ENCODE measurements at places on chromosomes 2 and 18.
A peak's percentile ranks its signal among the peaks of the same experiment; 100 is the strongest.

GRCh38 chr2:83022631-83023210 is 1436.4 kb downstream of the SUCLG1 start:
- no peaks in the 10 kb centered on the region for H3K36me3 ChIP-seq
- no peak overlapping the region for H3K27ac ChIP-seq
- no peaks in the 10 kb centered on the region for H3K4me1 ChIP-seq

- no peak overlapping the region for H3K27ac ChIP-seq
- H3K36me3 ChIP-seq: no peaks in the 10 kb centered on the region
- peaks cover 44% of the 10 kb centered on the region for H3K27me3 ChIP-seq
- peaks cover 5% of the 10 kb centered on the region for H3K4me1 ChIP-seq
Measured at GRCh38 chr2:130264046-130264445, 65.8 kb upstream of the TUBA3E start.

- H3K36me3 ChIP-seq: peaks cover 40% of the 10 kb centered on the region
- H3K4me3 ChIP-seq: no peak overlapping the region
- H3K4me1 ChIP-seq: peaks cover 13% of the 10 kb centered on the region
- DNase-seq: no peak
Measured at GRCh38 chr2:46145840-46146239, 151.4 kb upstream of the EPAS1 start.

GRCh38 chr2:203379156-203379555 is 51.0 kb downstream of the ABI2 start:
- no peak overlapping the region for H3K27ac ChIP-seq
- H3K4me3 ChIP-seq: no peak overlapping the region
- no peak for DNase-seq
- peaks cover 6% of the 10 kb centered on the region for H3K4me1 ChIP-seq

DNA sequence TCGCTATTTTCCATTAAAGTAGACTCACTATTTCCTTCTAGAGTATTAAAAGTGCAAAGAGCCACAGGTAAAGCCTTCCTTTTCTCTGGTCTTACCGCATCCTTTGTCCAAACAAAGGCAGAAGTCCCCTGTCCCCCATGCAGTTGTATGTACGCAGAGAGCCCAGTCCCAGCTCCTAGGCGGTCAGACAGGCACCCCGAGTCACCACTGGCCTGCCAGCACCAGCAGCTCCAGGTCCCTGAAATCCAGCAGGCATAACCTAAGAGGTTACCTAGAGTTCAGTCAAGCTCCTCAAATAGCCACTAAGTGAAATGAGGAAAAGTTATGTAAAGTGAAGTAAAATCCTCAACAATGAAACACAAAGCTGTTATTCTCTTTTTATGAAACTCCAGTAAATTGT is 60.4 kb upstream of the TWIST2 start:
- H3K4me3 ChIP-seq: no peak overlapping the region
- no peaks in the 10 kb centered on the region for H3K27me3 ChIP-seq
- H3K36me3 ChIP-seq: no peaks in the 10 kb centered on the region

DNA sequence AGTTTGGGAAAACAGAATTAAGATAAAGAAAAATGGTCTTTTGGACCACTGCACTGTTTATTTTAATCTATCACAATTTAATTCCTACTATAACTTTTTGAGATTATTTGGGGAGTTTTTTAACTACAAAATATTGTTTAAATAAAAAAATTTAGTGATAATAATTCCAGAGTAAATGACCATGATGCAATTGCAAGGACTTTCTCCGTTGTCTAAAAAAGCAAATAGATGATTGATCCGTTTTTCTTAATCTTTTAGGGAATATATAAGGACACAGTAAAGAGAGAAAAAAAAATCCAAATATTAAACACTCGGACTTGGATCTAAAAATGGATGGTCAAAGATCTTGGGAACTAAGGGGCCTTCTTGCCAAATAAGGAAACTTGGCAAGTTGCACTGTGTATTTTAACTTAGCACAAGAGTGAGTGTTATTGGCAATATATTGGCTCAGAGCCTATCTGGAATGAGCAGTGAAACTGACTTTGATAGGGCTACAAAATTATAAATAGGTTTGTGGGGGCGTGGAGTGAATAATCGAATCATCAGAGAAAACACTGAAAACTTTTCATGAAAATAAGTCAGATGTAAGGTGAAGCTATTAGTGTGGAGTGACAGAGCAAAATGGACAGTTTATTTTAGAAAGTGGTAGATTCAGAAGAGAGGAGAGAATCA is 2.0 kb downstream of the MAP3K20 start:
- no peaks in the 10 kb centered on the region for H3K4me1 ChIP-seq
- peak; percentile 36 for DNase-seq
- H3K4me3 ChIP-seq: peak overlapping the region; percentile 84
- peak overlapping the region; percentile 12 for H3K27ac ChIP-seq

DNA sequence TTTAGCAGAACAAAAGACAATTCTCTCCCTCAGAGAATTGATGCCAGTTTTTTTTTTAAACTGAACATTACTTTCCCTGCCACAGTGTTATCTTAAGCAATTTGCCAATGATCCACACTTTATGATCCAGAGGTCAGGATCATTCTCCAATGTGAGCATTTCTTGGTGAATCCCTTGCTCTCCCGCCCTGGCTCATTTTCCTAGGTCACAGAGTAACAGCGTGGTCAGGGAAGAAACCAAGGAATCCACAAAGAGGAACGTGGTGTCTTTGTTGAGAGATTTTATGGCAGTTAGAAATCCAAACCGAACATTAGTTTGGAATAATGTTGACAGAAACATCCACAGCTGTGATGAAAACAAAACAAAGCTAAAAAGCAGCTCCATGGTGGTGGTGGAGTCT is 250.3 kb downstream of the TTC32 start:
- H3K27ac ChIP-seq: no peak overlapping the region
- no peak for DNase-seq
- no peak overlapping the region for H3K4me3 ChIP-seq

GRCh38 chr2:136116151-136116812 is 1.7 kb downstream of the CXCR4 start:
- H3K27ac ChIP-seq: no peak overlapping the region
- H3K36me3 ChIP-seq: no peaks in the 10 kb centered on the region
- H3K4me3 ChIP-seq: no peak overlapping the region
- DNase-seq: no peak

DNA sequence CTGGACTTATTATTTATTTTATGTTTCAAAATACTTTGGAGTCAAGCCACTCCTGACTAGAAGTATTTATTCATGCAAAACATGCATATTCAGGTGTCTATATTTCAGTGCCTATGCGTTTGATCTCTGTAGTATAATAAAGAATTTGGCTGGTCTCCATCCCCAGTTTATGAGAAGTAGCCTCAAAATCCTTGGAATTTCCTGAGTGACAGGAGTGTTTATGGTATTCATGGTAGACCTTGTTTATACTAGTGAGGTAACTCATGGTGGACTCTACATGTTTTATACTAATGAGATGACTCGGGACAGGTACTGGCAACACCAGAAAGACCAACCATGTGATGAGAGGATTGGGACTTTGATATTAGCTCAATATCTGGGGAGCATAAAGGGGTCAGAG is 43.9 kb upstream of the CSRNP3 start:
- H3K27ac ChIP-seq: no peak overlapping the region
- H3K4me1 ChIP-seq: no peaks in the 10 kb centered on the region

DNA sequence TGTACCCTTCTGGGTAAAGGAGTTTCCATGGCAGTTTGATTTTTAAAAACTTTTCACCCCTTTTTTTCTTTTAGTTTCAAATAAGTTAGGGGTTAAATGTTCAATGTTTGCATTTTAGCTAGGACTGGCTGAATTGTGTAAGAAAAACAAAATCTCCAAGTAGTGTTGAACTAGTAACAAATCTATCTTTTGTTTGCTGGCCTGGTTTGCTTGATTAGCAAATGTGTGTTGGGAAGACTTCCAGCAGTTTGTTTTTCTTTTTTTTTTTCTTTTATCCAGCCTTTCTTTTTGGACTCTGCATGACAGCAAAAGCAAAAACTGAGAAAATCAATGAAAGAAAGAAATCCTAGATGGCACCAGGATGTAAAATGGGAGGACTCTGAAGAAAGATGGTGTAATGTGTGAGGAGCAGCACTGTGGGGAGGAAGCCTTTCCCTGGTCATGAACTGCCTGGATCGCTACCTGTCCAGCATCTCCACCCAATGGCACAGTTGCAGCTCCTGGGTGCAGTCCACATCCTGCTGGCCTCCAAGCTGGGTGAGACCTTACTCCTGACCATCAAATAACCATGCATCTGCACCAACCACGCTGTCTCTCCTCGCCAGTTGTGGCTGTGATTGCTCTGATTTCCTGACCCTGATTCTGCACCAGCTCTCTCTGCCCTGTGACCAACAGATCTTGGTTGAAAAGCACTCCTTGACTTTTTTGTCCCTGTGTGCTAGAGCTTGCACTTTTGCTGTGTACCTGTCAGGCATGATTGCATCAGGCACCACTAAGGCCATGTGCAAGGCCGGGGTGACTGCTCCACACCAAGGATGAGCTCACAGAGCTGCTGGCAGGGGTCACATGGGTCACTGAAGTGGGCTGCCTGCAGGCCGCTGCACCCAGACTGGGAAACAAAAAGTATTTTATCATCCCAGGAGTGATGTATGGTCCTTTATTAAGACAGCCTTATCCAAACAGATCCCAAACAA is 71.2 kb upstream of the ZNF236 start:
- no peak for DNase-seq
- no peaks in the 10 kb centered on the region for H3K27me3 ChIP-seq
- no peaks in the 10 kb centered on the region for H3K4me1 ChIP-seq
- H3K27ac ChIP-seq: no peak overlapping the region
- H3K36me3 ChIP-seq: no peaks in the 10 kb centered on the region

DNA sequence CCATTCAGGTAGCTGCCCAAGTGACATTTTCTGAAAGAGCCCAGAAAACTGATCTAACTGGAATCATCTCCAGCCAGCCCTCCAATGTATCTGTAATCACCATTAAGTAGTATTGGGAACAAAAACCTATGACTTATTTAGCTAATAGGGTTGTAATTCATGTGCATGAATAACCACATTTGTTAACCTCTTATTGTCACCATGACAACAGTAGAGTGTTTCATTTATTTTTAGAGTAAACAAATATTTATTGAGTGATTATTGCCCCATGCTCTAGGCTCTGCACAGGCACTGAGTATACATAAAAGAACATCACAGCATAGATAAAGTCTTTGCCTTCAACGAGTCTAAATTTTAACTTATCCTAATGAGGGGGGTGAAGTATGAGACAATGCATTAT is 265.4 kb upstream of the UBE2E3 start:
- no peaks in the 10 kb centered on the region for H3K27me3 ChIP-seq
- no peaks in the 10 kb centered on the region for H3K4me1 ChIP-seq
- H3K36me3 ChIP-seq: no peaks in the 10 kb centered on the region
- H3K27ac ChIP-seq: no peak overlapping the region

- H3K4me1 ChIP-seq: peaks cover 41% of the 10 kb centered on the region
- peak; percentile 51 for DNase-seq
- no peak overlapping the region for H3K4me3 ChIP-seq
- no peaks in the 10 kb centered on the region for H3K27me3 ChIP-seq
- H3K27ac ChIP-seq: no peak overlapping the region
Measured at GRCh38 chr2:43040084-43040854, 186.1 kb downstream of the ZFP36L2 start.

- no peak overlapping the region for H3K4me3 ChIP-seq
- peaks cover 21% of the 10 kb centered on the region for H3K27me3 ChIP-seq
- H3K4me1 ChIP-seq: no peaks in the 10 kb centered on the region
- H3K27ac ChIP-seq: no peak overlapping the region
- DNase-seq: no peak
Measured at GRCh38 chr2:130791617-130791939, 36.2 kb downstream of the AMER3 start.

- no peak overlapping the region for H3K27ac ChIP-seq
- H3K4me1 ChIP-seq: peaks cover 20% of the 10 kb centered on the region
- no peak for DNase-seq
- no peak overlapping the region for H3K4me3 ChIP-seq
- no peaks in the 10 kb centered on the region for H3K27me3 ChIP-seq
- H3K36me3 ChIP-seq: no peaks in the 10 kb centered on the region
Measured at GRCh38 chr18:45015788-45016128, 335.1 kb downstream of the SETBP1 start.

DNA sequence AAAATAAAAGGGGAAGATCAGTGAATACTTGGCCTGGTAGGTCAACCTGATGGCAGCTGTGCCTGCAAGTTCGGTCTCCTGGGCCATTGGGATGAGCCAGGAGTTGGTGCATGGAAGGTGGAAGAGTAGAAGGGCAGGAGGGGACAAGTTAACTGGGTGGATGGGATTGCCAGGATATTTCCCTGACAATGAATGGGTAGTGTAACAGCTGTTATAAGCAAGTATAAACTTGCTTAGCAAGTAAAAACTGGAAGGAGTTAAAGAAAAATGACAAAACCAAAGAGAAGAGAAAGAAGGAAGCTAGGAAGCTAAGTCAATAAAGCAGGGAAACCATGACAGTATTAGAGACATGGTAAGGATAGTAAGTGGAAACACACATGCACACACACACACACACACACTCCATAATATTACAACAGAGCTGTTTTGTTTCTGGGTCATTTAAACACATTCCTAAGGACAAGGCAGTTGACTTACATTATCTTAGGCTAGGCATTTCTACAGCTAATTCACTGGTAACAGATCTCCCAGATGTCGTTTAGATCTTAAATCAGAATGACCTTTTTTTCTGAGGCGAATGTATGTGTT is 29.7 kb downstream of the MEP1B start:
- no peaks in the 10 kb centered on the region for H3K36me3 ChIP-seq
- no peak overlapping the region for H3K4me3 ChIP-seq
- DNase-seq: peak; percentile 2
- H3K27ac ChIP-seq: no peak overlapping the region
- H3K4me1 ChIP-seq: no peaks in the 10 kb centered on the region

DNA sequence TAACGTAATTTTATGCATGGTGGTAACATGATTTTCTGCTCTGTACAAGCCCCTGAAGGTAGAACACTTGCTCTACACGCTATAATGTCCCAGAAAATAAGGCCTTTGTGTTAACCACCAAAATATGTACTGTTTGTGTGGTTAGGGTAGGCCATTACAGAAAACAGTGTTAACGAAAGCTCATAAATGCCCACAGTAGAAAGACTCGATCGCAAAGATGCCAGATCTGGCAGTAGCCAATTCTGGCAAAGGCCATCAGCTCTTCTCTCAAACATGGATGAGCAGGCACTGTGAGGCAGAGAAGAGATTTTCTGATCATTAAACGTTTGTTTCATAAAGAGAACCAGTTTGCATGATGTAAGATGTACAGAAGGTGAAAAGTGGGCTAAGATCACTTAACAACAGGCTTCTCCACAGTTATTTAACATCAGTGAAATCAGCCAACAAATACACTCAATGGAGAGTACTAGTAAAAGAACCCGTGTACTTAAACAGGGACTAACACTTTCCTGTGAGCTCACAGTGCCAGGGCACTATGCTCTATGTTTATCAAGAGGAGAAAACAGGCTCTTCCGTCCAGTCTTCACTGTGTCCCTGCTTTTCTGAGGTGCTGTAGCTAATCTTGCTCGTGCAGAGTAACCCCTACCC is 80.3 kb downstream of the SPRED2 start:
- H3K4me3 ChIP-seq: no peak overlapping the region
- H3K4me1 ChIP-seq: peaks cover 13% of the 10 kb centered on the region
- no peaks in the 10 kb centered on the region for H3K36me3 ChIP-seq
- no peaks in the 10 kb centered on the region for H3K27me3 ChIP-seq
- no peak overlapping the region for H3K27ac ChIP-seq

- no peaks in the 10 kb centered on the region for H3K27me3 ChIP-seq
- no peak within 1 kb of the TSS for H3K27ac ChIP-seq
- DNase-seq: no peak
Measured at GRCh38 chr2:176156807-176157498, at the start of gene HOXD3. Gene HOXD3 (plus strand): TSS chr2:176157307. CDS start chr2:176169115, 11,808 bp downstream.

- H3K27ac ChIP-seq: no peak overlapping the region
- H3K36me3 ChIP-seq: no peaks in the 10 kb centered on the region
- peaks cover 76% of the 10 kb centered on the region for H3K27me3 ChIP-seq
- DNase-seq: peak; percentile 2
- no peak overlapping the region for H3K4me3 ChIP-seq
Measured at GRCh38 chr2:232420073-232420454, 13.4 kb downstream of the ALPG start.

GRCh38 chr2:27849558-27850205 is 40.5 kb downstream of the RBKS start:
- H3K4me3 ChIP-seq: no peak overlapping the region
- no peak for DNase-seq
- no peaks in the 10 kb centered on the region for H3K36me3 ChIP-seq
- H3K27me3 ChIP-seq: no peaks in the 10 kb centered on the region

Measured in mesenchymal stem cell (in vitro differentiated cells and primary cell).